ENCODE measurements at places on chromosomes 4 and X.
A peak's percentile ranks its signal among the peaks of the same experiment; 100 is the strongest.

DNA sequence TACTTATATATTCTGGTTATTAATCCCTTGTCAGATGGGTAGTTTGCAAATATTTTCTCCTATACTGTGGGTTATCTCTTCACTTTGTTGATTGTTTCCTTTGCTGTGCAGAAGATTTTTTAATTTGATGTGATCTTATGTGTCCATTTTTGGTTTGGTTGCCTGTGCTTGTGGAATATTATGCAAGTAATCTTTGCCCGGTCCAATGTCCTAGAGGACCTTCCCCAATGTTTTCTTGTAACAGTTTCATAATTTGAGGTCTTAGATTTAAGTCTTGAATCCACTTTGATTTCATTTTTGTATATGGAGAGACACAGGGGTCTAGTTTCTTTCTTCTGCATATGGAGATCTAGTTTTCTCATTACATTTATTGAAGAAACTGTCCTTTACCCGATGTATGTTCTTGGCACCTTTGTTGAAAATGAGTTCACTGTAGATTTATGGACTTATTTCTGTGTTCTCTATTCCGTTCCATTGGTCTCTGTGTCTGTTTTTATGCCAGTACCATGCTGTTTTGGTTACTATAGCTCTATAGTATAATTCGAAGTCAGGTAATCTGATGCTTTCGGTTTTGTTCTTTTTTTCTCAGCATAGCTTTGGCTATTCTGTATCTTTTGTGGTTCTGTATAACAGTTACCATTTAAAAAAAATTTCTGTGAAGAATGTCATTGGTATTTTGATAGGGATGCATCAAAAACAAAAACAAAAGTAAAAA, 34.7 kb downstream of the DIAPH2 start:
- no peak for DNase-seq

GRCh38 chr4:140049024-140049848, 104.7 kb downstream of the MAML3 start:
- peak; percentile 61 for DNase-seq

GRCh38 chrX:151155234-151155633, 21.1 kb upstream of the GPR50 start:
- no peak for DNase-seq

- peak; percentile 64 for DNase-seq
Observed at GRCh38 chr4:174538123-174538875, 16.0 kb upstream of the HPGD start.

Data from stimulated activated naive CD8-positive, alpha-beta T cell treated with anti-CD3 and anti-CD28 coated beads, Interleukin-15, amount 100 ng/mL, for 72 hours (primary cell).